ENCODE measurements at places on chromosomes 16 and 17.

- no peak for DNase-seq
Measured at GRCh38 chr17:43634591-43635125, 27.1 kb downstream of the MEOX1 start.

DNA sequence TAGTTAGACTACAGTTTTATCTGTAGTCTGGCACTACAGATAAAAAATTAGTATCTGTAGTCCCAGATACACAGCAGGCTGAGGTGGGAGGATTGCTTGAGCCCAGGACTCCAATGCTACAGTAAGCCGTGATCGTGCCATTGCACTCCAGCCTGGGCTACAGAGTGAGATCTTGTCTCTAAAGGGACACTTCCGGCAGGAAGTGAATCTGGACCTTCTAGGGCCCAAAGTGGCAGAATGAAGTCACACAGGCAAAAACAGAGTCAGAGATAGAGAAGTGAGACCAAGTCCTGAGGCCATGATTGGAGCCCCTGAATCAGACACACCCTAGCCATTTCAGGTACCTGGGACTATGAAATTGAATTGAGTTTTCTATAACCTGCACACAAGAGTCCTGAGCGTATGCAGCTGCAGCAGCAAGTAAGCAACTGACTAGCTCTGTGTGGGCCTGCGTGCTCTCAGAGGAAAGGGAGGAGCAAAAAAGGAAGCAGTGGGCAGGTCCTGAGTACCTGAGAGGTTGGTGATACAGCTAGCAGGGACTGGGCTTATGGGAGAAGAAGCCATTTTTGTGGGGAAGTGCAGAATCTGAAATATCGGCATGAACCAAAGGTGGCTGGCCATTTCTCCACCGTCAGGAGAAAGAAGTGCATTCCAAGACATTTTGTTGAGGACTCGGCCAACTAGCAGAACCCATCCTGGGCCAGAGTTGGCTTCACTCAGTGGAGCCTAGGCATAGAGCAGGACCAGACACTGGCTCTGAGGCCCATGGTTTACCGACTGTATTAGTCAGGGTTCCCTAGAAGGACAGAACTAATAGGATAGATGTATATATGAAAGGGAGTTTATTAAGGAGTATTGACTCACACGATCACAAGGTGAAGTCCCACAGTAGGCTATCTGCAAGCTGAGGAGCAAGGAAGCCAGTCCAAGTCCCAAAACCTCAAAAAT is 27.2 kb upstream of the BRD7 start:
- DNase-seq, result peak; percentile 77

DNA sequence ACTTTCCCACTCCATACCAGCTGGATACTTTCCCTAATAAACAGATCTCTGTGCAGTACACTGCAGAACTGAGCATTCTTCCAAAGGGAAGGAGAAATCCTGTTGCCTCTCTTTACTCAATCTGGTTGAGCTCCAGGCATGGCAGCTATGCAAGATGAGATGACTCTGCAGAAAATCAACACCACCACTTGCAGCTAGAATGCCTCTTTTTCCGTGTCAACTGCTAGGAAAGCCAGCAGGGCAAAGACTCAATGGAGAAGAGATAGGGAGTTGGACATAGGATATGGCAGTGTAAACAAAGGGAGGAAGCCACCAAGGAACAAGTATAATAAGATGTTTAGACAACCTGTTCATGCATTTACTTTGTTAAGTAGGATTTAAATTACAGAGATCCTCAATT is 40.4 kb upstream of the CORO6 start:
- DNase-seq, result no peak

DNA sequence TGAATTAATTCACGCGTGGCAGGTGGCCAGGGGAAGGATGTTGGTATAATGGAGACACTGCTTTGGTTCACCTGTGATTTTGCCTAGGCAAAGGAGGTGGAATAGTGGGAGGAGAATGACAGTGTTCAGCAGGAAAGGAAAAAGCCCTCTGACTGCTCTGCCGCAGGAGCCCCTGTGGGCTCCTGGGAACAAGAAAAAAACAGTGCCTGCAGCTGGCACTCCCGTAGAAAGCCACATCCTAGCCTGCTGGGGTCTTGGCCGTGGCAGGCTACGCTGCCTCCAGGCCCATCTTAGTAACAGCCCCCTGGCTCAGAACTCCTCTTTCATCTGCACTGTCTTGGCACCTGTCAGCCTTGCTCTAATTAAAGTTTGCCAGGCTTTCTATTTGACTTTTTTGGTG is 20.6 kb downstream of the ADORA2B start:
- no peak for DNase-seq

GRCh38 chr17:7857713-7858521 is at the start of gene CYB5D1:
CYB5D1 (plus strand) TSS chr17:7858003; CDS start chr17:7858135, 132 bp downstream.
- DNase-seq, result no peak

DNA sequence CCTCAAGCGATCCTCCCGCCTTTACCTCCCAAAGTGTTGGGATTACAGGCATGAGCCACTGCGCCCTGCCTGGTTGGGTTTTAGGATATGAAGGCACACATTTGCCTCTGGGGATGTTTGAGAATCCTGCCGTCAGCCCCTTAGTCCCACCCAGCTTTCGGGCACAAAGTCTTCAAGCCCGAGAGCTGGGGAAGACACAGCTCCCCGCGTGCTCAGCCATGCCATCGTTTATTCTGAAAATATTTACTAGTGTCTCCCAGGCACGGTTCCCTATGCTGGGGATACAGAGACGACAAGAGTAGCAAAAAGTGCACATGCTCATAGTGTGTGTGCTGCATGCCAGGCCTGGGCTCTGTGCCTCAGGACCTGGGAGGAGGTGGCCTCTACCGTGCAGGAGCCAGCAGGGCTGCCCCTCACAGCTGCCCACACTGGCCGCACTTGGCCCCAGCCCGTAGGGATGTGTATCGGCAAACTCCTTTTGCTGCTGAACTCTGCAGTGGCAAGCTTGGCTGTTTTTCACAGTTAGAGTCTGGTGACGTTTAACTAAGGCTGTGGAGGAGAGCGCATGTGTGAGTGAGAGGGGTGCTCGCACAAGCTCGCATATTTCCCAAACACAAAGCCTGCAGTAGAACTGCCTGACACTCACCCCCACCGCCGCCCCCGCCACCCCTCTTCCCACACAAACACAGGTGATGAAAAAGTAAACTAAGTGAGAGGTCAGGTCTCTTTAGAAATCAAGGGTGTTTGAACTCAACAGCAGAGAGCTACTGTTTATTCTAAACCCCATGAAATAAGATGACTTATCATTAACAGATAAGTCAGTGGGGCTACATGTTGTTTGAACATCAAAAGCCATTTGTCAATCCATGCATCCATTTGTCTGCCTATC is 266.4 kb downstream of the MRTFB start:
- DNase-seq, result no peak

GRCh38 chr17:43444223-43445008 is 39.4 kb upstream of the DHX8 start:
- DNase-seq, result no peak

GRCh38 chr17:55437159-55437605 is 15.5 kb upstream of the MMD start:
- no peak for DNase-seq

DNA sequence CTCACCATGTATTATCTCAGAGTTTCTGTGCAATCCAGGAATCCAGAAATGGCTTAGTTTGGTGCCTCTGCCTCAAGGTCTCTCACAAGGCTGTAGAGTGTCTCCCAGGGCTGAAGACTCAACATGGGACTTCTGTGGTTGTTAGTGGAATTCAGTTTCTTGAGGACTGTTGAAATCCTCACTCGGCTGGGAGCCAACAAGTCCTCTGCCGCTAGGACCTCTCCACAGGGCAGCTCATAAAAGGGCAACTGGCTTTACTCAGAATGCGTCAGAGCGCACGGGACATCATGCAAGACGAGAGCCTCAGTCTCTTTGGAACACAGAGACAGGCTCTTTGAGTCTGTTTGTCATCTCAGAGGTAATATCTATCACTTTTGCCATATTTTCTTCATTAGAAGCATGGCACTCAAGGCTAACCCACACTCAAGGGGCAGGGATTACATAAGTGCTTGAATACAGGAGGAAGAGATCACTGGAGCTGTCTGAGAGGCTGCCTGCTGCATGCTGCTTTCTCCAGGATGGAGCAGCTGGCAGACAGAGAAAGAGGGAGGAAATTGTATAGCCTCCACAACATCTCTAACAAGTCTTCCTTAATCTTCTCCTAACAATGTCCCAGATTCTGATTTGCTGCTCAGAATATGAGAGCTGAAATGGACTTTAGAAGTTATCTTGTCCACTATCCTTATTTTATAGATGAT is 97.5 kb upstream of the ASIC2 start:
- no peak for DNase-seq

GRCh38 chr17:47785538-47786123 is 36.0 kb downstream of the OSBPL7 start:
- no peak for DNase-seq

DNA sequence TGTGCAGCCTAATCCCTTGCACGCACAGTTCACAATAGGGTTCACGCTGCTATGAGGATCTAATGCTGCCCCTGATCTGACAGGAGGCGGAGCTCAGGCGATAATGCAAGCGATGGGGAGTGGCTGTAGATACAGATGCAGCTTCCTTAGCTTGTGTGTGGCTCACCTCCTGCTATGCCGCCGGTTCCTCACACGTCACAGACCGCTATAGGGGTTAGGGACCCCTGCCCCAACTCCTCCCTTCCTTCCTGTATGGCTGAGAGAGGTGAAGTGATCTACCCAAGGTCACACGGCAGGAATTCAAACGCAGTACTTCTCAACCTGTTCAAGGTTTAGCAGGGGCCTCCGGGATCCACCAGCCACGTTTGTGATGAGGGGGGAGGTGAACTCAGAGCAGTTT is 13.4 kb upstream of the PLLP start:
- peak; percentile 77 for DNase-seq

DNA sequence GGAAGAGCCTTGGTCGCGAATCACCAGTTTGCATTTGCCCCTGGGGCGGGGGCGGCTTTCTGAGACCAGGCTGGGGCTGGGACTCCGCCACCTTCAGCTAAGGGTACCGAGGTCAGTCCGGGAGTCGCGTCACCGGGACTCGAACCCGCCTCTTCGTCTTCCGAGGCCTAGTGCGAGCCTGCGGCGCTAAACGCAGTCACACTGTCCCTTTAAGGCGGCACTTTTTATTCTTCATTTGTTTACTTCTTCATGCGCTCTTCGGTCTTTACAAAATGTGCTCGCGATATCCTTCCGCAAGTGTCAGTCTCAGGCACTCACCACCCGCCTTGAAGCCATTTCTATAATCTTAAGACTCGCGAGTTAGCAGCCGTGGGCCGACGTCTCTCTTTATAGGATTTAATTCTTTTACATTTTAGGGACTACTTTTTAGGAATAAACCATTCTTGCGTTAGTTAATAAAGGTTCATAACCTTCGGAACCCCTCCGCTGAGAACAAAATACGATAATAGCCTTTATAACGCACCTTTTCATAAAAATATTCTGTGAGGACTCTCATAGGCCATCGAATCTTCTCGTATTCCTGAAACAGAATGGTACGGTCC is 593 bp upstream of the HEXIM1 start:
- peak; percentile 90 for DNase-seq

GRCh38 chr17:9004132-9004960 is 17.0 kb upstream of the NTN1 start:
- DNase-seq, result no peak

- DNase-seq, result no peak
Measured at GRCh38 chr17:8846768-8847211, 20.7 kb downstream of the PIK3R6 start.

- DNase-seq, result no peak
Measured at GRCh38 chr17:17887752-17888304, 51.0 kb upstream of the SREBF1 start.

- DNase-seq, result no peak
Measured at GRCh38 chr16:75792771-75793492, 66.6 kb upstream of the CPHXL start.

GRCh38 chr17:40316571-40317344 is 7.8 kb downstream of the RARA start:
- no peak for DNase-seq

DNA sequence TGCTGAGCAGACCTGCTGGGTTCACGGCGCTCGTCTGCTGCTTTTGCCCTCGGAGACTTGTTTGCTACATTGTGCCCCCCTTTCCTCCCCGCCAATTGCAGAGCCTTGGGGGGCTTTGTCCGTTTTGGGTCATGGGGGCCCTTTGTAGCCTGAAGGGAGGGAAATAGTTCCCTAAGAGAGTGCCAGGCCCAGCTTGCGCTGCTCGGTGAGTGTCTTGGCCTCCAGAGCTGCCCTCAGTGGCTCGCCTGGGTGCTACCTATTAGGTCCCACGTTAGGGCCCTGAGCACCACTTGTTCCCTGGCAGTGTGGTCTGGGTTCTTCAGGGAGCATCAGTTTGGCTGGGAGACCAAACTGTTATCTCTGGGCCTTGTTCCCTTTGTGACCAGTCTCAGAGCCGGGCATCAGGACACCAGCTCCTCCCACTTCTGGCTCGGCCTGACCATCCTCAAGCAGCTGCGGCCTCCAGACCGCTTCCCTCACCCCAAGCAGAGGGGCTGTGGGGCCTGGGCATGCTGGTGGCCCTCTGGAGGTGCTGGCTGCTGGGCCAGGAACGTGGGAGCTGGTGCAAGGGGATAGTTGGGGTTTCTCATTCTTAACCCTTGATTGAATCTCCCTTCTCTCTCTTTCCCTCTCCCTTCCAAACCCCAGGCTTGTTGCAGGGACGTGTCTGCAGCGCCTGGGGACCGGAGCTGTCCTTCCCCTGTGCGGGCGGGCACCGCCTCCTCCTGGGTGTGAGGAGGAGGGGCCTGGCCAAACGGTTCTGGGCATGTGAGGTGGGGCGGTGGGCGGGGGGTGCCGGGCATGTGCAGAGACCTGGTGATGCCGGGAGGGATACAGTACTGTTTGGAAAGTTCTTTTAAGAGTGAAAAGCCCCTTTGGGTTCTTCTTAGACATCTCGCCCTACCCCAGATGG is 16.0 kb upstream of the ITGB4 start:
- DNase-seq, result no peak

DNA sequence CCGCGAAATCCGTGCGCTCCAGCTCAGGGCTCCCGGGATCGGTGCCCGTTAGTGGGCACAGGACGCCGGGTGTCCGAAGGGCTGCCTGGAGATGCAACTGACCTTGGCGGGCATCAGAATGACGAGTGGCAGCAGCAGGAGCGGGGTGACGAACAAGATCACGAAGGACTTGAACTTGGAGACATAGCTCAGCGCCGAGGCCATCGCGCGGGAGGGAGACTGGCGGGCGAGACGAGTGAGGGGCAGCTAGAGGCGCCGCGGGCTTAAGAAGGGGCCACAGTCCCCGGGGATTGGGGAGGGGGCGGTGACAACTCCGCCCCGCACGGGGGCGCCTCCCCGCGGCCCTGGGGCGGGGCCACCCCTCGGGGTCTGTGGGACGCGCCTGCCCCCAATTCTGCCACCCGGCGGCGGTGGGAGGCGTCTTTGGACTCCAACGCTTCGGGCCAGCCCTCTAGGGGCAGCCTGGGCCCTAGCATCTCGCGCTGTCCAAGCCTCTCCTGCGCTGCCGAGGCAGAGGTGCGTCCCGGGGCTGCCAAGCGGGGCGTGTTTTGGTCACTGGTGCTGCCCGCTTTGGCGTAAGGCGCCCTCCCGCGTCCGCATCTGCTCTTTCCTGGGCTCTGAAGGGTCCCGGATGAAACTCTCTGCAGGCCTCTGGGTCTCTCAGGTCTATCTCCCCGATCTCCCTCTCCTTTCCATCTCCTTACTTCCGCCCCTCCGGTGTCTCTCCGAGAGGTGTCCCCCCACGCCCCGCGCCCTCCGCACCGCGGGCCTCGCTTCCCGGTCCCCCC is at the start of gene SLC13A5:
Gene SLC13A5 (minus strand): TSS at position 240 of the 788 bp plus-strand sequence. CDS start 36 bp downstream, at position 204.
- no peak for DNase-seq

All from CMK (cell line).